ENCODE measurements at places on chromosomes 13 and 19.

DNA sequence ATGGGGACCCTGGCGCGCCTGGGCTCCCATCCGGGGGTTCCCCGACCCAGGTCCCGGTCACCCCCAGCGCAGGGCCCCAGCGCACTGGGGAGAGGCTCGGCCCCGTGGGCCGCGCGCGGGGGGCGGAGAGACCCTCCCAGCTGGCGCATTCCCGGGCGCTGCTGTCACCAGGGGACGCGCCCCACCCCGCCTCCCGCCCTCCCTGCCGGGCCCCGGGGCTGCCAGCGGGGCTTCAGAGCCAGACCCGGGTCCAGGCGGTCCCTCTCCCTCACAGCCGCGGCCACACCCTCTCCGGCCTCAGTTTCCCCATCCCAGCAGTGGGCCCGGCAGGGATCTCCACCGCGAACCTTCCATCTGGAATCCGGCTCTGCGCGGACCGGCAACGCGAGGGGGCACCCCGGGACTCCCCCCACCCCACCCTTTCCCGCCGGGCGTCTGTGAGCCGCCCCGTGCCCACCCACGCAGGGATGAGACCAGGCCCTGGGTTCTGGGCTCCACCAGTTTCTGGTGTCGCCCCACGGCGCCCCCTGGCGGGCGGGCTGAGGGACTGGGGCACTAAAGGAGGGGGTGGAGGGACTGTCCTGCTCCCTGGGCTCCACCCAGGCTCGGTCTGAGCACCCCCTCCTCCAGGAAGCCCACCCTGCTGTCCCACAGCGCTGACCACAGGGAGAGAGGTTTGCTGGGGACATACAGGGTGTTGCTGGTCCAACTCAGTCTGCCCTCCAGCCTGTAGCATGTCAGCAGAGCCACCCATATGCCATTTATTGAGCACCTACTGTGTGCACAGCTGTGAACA is 878 bp upstream of the ADAMTSL5 start:
- DNase-seq: no peak

DNA sequence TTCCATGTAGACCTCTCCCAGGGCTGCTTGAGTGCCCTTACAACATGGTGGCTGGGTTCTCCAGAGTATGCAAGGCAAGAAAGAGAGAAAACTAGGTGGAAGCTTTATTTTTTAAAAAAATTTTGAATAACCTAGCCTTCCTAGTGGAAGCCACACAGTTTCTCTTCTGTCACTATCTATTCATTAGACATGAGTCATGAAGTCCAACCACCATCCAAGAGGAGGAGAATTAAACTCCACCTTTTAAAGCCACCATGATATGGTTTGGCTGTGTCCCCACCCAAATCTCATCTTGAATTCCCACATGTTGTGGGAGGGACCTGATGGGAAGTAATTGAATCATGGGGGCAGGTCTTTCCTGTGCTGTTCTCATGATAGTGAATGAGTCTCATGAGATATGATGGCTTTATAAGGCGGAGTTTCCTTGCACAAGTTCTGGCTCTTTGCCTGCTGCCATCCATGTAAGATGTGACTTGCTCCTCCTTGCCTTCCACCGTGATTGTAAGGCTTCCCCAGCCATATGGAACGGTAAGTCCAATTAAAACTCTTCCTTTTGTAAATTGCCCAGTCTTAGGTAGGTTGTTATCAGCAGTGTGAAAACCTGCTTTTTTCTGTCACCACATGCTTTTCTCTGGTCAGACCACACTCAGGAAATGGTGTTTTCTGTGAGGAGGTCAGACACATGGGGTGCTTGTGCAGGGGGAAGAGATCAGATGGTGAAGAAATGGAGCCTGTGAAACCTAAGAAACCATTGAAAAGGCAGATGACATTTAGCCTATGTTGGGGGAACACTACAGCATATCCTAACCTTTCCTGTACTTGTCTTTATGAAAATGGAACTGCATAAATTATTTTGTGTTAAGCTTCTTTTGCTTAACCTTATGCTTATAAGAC is 57.7 kb downstream of the ANKRD10 start:
- no peak for DNase-seq

- no peak for DNase-seq
These were observed 10.6 kb downstream of the ERICH6B start for GRCh38 chr13:45604892-45605291.

DNA sequence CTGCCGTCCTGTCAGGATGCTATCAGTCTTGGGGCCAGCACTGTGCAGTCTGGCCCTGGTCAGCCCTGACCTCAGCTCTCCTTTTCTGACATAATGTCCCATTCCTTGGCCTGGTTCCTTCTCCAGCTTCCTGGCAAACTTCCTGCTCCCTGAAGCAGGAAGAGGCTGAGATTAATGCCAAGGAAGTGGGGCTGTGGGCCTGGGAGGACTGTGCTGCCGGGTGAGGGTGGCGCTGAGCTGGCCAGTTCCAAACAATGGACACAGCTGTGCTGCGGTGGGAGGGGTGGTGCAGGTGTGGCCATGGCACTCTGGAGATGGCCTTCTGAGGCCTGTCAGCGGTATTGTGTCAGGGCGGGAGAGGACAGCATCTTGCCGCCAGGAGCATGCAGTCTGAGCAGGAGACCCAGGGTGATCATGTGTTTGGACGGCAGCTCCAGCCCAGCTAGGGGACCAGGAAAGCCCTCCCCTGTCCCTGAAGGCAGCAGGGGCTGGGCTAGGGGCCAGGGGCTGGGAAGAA is 30.9 kb downstream of the TUBA3C start:
- DNase-seq: no peak

DNA sequence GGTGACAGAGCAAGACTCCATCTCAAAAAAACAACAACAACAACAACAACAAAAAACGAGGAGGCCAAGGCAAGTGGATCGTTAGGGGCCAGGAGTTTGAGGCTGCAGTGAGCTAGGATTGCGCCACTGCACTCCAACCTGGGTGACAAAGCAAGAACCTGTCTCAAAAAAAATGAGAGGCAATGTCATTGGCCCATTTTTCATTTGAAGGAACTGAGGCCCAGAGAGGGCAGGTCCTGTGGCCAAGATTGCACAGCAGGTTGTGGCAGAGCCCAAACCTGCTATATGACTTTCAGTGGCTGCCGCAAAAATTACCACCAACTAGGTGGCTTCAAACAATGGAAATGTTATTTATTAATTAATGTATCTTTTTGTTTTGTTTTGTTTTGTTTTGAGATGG is 5.5 kb downstream of the PIK3R2 start:
- DNase-seq: no peak

- no peak for DNase-seq
These were observed 4.6 kb downstream of the MIDN start for GRCh38 chr19:1252821-1253513.

GRCh38 chr19:1259206-1259875 is 9.8 kb upstream of the CIRBP start:
- DNase-seq: no peak

GRCh38 chr13:46751811-46752635 is 44.9 kb downstream of the ESD start:
- DNase-seq: no peak

- no peak for DNase-seq
These were observed 7.7 kb downstream of the MEX3D start for GRCh38 chr19:1560286-1560882.

- DNase-seq: peak; percentile 44
These were observed at the start of gene LRRC8E for GRCh38 chr19:7888145-7888825. TSS of gene LRRC8E (plus strand) at chr19:7888510. CDS start at chr19:7895604, 7,094 bp downstream.

GRCh38 chr13:94546061-94546839 is 49.7 kb downstream of the TGDS start:
- DNase-seq: peak; percentile 22

DNA sequence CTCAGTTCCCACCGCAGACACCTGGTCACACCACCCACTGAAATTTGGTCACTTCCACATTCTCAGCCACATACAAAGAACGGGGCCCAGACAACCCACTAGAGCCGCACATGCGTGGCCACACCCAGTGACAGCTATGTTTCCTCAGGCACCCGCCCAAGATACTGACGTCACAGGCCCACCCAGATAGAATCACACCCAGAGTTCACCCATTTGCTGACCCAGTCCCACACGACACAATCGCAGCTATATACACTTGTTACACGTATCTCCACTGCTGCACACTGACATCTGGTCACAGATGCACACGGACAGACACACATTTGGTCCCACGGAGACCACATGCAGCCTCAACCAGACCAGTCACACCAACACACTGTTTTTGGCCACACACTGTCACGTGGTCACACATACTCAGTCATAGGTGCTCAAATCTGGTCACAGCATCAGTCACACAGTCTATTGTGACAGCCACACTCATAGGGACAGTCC is 2.9 kb downstream of the NUMBL start:
- DNase-seq: no peak

DNA sequence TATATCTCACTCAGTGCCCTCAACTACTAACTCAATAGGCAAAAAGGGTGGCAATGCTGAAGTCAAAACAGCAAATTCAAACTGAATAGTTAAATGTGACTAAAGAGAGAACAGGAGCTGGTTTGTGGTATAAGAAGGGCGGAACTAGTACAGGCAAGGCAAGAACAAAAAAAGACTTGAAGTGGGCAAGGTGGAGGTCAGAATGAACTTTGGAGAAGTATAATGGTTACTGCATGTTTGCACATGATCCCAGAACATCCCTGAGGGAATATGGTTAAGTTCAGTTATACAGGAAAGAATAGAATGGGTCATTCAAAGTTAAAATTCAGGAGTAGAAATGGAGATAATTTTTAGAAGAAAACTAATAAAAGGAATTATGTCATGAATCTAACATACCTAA is 85.5 kb downstream of the DIAPH3 start:
- DNase-seq: no peak

DNA sequence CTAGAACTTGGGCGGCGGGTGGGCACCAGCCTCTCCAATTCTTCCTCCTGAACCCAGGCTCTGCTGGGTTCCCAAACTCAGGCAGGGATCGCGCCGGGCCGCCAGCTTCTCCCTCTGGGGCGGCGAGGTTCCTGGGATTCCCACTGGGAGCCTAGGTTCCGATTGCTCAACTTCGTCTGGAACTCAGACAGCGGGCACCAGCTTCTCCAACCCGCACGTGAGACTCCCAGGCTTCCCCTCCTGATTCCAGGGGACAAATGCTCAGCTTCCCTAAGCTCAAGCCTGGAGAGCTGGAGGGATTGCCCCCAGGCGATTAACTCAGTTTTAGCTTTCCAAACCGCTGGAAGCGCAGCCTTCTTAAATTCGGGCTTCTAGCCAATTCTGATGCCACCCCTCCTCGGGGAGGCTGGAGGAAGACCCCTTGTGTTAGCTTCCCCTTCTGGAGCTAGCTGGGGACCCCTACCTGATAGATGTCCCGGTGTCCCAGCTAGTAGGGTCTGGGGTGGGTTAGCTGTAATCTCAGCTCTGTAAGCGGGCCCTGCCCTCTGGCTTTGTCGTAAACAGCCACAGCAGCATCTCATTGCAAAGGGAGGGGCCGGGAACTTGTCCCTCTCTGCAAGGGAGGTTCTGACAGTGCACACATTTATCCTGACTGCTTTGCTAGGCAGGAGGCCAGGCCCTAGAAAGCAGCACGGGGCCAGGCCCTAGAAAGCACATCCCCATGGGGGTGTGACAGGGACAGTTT is 671 bp downstream of the MCOLN1 start:
- DNase-seq: no peak

DNA sequence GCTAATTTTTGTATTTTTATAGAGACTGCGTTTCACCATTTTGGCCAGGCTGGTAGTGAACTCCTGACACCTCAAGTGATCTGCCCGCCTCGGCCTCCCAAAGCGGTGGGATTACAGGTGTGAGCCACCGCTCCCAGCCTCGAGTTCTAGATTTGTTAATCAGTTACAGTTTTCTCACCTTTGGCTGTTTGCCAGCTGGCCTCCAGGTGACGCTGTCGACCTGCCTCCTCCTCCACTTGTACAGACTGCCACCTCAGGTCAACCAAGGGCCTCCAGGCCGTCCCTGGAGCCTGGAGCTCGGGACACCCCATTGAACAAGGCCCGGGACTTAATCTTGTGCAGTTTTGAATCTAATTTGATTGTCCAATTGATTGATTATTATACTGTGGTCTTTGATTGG is 45.5 kb downstream of the IER2 start:
- DNase-seq: peak; percentile 75

DNA sequence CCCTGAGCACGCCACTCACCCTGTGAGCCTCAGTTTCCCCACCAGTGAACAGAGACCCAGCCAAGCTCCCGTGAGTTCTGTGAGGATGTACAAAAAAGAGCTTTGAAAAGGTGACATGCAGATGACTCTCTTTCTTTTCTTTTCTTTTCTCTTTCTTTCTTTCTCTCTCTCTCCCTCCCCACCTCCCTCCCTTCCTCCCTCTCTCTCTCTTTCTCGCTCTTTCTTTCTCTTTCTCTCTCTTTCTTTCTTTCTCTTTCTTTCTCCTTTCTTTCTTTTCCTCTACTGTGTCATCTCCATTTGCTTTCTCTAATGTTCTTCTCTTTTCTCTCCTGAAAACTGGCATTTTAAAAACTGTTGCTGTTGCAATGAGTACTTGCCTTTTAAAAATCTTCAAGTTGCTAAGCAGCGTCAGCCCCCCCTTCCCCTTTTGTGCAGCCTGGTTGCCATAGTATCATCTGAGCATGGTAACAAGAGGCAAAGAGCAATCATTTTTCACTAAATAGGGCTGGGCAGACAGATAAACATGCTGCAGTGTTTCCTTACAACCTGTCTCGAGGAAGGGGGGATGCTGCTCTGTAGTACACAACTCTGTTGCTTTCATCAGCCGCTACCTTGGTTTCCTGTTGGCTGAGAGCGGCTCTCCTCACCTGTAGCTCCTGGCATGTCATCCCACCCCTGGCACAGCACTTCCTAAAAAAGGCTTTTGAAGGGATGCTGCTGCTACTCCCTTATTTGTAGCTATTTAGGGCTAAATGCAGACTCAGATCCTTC is 108.7 kb upstream of the MBNL2 start:
- no peak for DNase-seq

- DNase-seq: peak; percentile 91
These were observed 42.6 kb upstream of the ADGRL1 start for GRCh38 chr19:14248578-14249011.

DNA sequence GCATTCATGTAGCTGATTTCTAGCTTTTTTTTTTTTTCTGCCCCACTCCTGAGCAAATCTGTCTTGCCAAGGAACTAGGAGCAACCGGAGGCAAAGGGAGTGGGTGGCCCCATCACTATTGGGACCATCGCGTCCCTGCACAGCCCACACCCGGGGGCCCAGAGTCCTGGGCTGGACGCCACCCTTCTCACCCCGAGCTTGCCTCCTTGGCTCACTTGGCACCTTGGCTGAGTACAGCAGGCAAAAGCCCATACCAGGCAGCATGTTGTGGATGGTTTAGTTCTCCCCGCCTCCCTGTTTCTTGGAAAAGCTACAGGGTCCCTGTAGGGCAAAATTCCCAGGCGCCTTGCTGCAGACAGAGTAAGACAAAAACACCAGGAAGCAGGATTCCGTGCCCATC is 13.7 kb downstream of the SMIM24 start:
- no peak for DNase-seq

GRCh38 chr19:42048992-42049391 is 21.0 kb downstream of the GRIK5 start:
- DNase-seq: no peak

Measured in NT2/D1 (cell line).